ENCODE measurements at places on chromosomes 12 and 14.

GRCh38 chr12:40825156-40825555, 132.9 kb downstream of the CNTN1 start:
- no peak for DNase-seq

DNA sequence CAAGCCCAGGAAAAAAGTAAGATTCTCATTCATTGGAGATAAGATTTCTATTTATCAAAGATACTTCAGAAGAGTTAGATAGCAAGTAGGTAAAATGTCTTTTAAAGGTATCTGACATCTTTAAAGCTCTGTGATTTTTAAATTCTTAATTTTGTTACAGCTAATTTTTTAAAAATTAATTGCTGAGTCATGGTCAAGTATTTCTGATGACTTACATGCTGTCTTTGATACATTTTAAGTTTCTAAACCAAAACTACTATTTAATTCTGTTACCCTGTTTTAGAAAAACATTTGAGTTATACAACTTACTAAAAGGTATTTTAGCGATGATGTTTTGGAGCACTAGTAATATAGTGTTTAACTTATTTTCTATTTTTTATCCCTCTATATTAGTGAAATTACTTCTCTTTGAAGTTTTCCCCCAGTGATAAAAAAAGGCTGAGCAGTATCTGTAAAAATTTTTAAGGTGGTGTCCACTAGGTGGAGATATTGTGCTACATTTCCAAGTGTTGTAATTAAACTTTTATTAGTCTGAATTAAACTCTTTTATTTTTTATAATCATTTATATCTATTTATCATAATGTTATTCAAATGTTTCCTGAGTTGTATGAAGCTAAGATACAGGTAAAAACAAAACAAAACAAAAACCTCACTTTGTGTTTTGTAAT, 11.5 kb downstream of the ALG10 start:
- no peak for DNase-seq

DNA sequence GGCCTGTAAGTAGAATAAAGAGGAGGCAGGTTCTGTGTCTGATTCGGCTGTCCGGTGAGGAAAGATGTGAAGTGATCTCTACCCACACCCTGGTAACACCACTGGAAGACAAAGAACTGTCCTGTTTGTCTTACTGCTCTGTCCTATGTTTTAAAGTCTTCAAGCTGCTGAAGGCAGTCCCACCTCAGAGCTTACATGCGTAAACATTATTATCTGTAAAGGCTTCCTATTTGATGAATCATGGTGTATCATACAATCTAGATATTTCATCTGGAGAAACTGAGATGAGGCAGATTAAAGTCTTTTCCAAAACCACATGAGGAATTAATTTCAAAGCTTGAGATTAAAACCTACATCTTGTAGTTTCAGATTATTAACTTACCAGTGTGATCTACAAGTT, 427.6 kb downstream of the ZFP36L1 start:
- no peak for DNase-seq

GRCh38 chr12:90690120-90690519, 264.9 kb downstream of the CCER1 start:
- no peak for DNase-seq

GRCh38 chr12:108403952-108404351, 64.8 kb upstream of the CMKLR1 start:
- DNase-seq: no peak

All from stimulated activated CD4-positive, alpha-beta T cell treated with anti-CD3 and anti-CD28 coated beads, Interleukin-1b, Interleukin-23, amount 100 ng/mL, for 24 hours (primary cell).